8988T (cell line): ENCODE measurements at places on chromosomes 2 and 18.

GRCh38 chr18:55918444-55918843, 330.5 kb upstream of the TCF4 start:
- DNase-seq = no peak

DNA sequence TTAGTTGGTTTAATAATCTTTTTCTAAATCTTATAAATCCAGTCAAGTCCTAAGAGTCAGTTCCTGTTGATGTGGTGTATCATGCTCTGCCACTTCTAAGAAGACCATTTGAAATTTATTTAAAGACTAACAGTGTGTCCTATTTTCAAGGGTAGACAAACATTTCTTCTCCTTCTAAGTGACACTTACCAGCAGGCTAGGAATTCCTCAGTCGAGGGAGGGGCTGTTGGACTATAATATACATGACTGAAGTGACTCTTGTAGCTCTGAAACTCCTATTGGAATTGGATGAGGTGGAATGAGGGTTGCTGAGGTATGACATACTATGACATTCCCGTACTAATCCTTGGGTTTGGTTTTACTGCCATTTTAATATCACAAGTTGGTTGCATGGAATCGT, 30.6 kb downstream of the ITGB6 start:
- DNase-seq = no peak

- DNase-seq = no peak
Measured at GRCh38 chr2:206979922-206980321, 40.6 kb downstream of the CPO start.

DNA sequence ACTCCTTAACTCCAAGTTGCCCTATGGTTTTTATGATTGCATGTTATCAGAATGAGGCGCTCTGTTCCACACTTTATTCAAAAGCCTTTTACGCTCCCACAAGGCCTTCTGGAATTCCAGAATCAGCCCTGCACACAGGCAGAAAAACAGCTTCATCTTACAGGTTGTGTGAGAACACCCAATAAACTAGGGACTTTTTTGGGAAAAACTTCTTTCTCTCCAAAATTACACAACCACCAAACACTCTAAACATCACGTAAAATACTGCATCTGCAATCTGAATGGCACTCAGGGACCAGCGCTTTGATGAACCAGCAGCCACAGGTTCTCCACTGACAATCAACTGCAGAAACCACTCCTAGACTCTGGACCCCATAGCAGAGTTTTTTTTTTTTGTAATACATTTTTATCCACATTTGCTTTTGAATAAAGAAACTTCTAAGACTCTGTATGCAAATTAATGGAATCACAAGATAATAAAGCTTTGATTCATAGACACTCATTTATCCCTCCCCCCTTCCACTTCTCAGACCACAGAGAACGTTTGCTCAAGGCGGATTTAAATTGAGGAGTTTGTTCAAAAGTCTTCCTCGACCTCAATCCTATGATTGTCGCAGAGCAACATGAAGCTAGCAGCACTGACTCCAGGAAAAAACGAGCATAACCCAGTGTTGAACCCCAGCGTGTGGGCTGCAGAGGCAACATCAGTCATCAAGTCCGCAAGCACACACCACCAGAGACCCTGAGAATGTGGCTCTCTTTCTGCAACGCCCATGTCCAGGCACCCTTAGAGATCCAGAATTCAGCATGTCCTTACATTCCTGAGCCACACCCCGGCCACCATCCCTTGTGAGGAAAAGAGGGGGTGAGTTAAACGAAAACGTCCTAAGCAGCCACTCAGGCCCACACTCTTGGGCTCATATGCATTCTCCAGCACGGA, 116.5 kb downstream of the MBP start:
- DNase-seq = no peak

DNA sequence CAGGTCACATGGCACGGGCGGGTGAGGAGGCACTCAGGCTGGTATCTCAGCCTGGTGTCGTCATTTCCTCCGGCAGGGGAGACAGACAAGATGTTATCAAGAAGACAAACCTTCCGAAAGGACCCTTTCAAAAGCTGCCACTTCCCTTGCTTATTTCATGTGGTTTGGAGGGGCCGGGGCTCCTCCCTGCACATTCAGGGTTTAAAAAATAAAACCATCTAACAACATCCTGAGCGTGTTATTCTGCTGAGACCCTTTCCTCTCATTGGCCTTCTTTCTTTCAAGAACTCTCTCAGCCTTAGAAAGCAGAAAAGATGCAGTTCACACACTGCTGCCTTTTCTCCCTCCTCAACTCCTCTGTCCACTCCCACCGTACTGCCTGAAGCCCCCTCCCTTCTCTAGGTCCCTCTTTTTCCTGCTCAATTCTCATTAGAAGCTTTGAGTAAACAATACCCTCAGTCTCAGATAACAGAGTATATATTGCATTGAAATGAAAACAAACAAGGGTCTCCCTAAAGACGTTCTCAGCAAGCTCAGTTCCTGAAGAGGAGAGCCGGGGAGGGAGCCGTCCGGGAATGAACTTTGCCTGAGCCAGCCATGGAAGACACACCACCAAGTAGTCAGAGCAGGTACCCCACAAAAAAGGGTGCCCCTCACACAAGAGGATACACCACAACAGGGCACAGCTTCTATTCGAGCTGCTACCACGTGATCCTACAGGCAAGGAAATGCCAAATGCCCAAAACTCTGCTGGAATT, 9.7 kb downstream of the SMAD7 start:
- DNase-seq = no peak

DNA sequence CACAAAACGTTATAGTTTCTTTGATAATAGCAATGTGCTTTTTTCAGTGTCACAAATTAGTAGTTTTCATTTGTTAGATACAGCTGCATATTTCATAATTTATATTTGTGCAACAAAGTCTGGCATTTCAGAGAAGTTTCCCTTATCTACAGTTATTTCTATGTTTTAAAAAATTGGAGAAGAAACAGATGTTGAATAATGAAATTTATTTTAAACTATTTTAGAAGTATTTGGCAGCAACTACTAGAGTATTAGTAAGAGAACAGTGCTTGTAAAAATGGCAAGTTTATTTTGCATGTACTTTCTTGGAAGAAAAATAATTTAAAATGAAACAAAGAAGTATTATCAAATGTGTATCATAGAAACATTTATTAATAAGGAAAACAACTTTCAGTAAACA, 68.6 kb upstream of the COL5A2 start:
- no peak for DNase-seq

DNA sequence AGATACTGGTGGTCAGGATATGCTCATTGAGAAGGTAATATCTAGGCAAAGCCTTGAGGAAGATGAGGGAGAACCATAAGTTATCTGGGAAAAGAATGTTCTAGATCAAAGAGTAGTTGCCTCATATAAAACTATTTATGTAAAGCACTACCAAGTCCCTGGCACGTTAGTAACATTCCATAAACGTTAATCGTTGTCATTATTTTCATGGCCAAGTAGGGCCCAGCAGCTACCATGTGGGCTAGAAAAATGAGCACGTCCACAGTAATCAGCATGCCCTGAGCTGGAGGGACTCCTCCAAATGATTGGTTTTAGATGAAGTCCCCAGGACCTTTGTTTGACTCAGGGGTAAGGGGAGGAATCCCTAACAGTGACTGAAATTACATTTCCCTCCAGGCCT, 32.7 kb upstream of the AFTPH start:
- no peak for DNase-seq

DNA sequence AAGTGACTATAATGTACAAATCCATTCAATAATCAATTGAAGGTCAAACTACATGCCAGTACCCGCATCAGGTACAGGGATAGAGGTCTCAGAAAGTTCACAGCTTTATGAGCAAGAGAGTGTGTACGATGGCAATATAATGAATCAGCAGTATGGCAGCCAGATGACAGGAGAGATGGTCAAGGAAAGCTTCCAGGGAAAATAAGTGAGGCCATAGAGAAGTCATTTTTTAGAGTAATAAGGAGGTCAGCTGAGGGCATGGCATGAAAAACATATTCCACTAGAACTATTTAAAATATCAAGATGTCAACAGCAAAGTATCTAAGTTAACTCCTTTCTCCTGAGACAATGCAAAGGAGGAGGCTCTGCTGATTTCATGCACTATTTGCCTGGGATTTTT, 108.0 kb downstream of the SLC8A1 start:
- DNase-seq = no peak

GRCh38 chr2:216447293-216447692, 35.0 kb downstream of the SMARCAL1 start:
- no peak for DNase-seq

- no peak for DNase-seq
Measured at GRCh38 chr2:158484892-158485556, 28.3 kb downstream of the PKP4 start.

DNA sequence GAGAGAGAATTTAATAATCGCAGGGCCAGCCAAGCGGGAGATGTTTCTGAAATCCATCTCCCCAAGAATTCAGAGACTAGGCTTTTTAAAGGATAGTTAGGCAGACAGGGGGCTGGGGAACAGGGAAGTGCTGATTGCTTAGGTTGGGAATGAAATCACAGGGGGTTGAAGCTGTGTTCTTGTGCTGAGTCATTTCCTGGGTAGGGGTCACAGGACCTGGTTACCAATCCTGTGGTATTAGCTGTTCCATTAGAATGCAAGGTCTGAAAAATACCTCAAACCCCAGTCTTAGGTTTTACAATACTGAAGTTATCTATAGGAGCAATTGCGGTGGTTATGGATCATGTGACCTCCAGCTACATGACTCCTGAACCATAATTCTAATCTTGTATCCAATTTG, 4.6 kb downstream of the SP140 start:
- DNase-seq = no peak

- DNase-seq = no peak
Measured at GRCh38 chr2:36369163-36369562, 13.6 kb downstream of the CRIM1 start.

DNA sequence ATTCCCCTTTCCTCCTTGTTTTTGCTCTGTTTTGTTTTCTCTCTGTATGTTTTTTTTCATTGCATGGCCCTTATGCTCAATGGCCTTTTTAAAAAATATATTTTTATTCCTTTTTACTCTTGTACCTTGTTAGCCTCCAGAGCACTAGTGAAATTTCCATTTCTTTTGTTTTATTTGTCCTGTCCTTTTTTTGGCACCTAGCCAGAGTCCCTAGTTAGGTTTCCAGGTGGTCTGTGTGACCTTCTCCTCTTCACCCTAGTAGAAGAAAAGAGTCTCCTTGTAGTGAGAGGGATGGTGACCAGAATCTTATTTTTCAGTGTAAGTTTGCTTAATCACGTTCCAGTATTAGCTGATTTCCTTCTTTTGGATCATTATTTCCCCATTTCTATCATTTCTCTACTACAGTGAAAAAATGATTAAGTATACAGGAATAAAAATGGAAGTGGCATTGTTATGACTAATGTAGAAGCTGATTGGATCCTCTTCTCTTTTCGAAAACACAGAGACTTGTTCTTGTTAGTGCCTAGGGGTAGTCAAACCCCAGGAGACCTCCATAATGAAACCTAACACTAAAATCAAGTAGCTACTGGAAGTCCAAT, 65.9 kb downstream of the NBEAL1 start:
- no peak for DNase-seq
